Activated T-cell treated with anti-CD3 and anti-CD28 coated beads, Interleukin-2, amount 50 U/mL, for 72 hours (primary cell): ENCODE measurements at places on chromosomes 16 and 17. TPM values are rescaled to one million over a fixed set of nuclear protein-coding genes. Genes with fewer than 3 reads are reported as not detected.
A peak's percentile ranks its signal among the peaks of the same experiment; 100 is the strongest.

DNA sequence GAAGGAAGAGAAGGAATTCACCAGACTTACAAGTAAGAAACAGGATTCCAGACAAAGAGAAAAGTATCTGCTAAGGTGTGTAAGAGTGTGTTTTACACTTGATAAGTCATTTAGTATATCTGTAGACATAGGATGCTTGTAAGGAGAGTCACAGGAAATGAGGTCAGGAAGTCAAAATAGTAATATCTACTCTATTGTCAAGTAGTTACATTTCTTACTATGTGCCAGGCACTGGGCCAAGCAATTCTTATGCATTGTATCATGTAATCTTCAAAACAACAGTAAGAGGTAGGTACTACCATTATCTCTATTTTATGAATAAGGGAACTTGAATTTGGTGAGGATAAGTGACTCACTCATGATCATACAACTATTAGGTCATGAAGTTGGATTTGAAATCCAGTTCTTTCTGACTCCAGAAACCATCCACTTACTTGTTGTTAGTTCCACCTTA, 129.1 kb downstream of the SNX11 start:
- DNase-seq, result no peak

GRCh38 chr17:79878329-79878947, 39.2 kb upstream of the CBX4 start:
- no peak for DNase-seq

DNA sequence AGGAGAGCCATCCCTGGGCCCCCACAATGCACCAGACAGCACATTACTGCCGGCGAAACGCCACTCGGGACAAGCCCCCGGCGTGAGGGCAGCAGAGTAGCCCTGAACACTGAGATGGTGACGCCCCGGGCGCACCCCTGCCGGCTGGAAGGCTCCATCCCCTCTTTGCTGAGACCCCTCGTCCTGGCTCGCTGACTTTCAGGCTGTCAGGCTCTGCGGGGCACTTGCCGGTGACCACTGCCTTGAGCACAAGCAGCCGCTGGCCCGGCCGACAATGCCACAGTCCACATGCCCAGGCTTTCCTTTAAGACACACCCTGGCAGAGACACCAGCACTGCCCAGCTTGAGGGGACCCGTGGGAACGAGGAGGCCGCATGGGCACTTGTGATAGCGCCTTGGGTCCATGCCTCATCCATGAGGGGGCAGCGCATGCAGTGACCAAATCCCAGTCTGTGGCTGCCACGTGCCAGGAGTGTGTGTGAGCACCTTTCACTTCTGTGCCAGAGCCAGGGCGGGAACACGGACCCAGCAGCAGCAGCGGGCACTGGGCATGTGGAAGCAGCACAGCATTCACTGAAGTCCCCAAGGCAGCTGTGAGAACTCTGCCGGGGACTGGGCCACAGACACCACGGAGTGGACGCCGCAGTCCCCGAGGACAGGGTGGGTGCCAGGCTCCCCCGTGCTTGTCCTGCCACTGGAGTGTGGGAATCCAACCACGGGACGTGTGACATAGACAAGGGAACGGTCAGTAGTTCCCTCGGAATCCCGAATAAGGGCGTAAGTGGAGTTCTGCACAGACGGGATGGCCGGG, 24.5 kb downstream of the NDUFAF8 start:
- DNase-seq, result no peak

DNA sequence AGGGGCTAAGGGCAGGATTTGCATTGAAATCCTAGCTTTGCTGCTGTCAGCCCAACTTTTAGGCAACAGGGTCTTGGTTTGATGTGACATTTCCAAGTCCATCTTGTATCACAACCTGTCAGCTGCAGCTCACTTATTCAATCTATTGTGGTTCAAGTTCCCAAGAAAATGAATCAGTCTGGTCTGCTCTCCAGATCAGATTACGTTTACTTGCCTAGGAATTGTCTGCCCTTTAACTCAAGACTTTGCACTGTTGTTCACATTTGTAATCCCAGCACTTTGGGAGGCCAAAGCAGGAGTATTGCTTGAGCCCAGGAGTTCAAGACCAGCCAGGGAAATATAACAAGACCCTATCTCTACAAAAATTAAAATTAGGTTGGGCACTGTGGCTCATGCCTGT, 10.0 kb downstream of the STX4 start:
- DNase-seq, result no peak

DNA sequence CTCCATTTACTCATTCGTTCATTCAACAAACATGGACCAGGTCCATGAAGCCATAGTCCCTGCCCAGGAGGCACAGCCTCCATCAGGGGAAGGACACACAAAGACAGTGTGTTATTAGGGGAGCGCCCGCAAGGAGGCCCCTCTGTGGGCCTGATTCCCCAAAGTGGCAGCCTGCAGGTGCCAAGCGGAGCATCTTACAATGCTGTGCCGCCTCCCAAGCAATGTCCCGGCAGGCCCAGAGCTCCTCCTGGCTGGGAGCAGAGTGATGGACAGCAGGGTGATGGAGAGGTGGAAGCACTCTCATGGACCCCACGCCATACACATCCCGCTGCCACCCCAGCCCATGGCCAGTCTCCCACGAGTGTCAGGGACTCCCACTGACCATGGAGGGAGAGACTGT, 25.8 kb downstream of the TRPV1 start:
- DNase-seq, result no peak

DNA sequence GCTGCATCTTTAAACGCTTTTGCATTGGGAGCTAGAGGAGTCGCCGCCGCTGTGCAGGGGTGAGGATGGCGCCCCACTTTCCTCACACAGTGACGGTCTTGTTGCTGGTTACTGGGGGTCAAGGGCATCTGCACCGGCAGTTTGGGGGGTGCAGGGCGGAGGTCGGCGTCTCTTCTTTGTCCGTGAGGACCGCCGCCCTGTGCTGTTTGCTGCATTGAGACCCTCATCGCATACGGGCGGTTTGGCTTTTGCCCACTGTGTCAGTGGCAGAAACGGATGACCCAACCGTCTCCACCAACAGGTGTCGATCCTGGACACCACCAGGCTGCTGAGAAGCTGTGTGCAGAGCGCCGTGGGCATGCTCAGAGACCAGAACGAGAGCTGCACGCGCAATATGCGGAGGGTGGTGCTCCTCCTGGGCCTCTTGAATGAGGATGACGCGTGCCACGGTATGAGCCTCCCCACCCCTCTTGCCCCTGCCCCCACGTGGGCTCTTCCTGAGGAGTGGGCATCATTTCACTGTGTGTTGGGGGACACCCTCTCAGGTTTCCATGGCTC, 61.2 kb upstream of the ENDOV start:
- DNase-seq, result no peak

- DNase-seq, result no peak
Measured at GRCh38 chr17:881778-882177, 97.8 kb downstream of the NXN start.

Gene PRAC2
- total RNA-seq, result not detected

GRCh38 chr16:66275775-66276428, 90.6 kb upstream of the CDH5 start:
- no peak for DNase-seq

GRCh38 chr17:56291226-56291805, 138.0 kb downstream of the ANKFN1 start:
- no peak for DNase-seq

DNA sequence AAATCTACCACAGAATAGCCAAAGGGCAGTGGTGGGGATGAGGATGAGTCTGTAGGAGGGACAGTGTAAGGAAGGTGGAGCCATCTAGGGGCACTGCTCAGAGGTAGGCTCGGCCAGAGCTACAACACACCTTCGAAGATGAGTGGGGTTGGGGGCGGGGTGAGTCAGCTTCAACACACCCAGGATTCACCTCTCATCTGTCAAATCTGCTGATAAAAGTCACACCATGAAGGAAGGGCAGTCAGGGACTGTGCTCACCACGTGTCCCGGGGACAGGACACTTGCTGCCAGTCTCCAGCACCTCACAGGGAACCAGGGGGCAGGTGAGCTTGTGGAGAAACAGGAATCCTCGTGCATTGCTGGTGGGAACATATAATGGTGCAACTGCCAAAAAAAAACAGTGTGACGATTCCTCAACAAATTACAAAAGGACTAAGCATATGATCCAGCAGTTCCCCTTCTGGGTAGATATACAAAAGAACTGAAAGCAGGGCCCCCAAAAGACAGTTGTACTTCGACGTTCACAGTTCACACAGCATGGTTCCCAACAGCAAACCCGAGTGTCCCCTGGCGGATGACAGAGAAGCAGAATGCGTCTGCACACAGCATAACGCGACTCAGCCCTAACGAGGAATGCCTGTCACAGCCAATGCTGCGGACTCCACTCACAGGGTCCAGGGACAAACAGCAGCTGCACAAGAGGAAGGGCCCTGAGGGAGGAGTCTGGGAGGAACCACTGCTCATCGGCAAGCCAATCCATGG, 133.1 kb downstream of the ANKRD11 start:
- peak; percentile 77 for DNase-seq

DNA sequence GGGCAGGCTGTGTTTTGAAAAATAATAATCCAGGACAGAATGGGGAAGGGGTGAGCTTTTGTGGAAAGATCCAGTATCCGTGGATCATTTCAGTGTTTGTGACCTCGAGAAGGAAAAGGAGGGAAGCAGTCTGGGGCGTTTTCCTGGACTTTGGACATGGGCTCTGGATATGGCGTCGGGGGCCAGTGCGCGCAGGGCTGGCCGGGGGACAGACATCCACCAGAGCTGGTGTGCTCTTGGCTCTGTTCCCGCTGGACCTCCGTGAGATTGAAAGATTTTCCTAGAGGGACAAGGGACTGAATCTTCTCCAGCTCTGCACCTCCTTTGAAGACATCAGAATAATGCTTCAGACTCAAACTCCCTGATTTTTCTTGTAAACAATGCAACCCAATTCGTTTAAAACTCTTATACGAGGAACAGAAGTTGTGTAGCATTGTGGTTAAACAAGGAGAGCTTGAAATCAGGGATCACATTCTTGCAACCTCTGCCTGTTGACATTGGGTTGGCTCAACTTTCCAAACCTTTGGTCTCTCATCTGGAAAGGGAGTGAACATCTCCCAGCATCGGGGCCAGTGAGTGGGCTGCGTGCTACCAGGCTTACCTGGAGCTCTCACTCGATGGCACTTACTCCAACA, 75.9 kb downstream of the C16orf95 start:
- no peak for DNase-seq

DNA sequence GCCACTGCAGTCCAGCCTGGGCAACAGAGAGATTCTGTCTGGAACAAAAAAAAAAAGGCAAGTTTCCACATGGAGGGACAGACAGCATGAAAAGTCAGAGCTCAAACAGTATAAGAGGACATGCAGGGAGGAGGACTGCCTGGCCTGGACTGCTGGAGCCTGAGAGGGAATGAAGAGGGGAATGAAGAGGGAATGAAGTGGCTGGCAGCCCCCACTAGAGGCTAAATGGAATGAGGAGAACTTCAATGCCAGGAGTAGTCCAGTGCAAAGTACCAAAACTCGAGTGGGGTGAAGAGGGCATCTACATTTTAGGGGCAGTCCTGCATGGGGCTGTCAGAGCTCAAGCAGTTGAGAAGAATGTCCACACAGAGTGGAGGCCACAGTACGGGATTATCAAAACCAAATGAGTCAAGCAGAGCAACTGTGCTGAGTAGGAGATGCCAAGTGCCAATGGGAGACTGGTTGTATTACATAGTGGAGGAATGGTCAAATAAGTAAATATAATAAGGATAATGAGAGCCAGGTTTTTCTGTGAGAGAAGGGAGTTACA, 22.9 kb downstream of the IKZF3 start:
- DNase-seq, result no peak

DNA sequence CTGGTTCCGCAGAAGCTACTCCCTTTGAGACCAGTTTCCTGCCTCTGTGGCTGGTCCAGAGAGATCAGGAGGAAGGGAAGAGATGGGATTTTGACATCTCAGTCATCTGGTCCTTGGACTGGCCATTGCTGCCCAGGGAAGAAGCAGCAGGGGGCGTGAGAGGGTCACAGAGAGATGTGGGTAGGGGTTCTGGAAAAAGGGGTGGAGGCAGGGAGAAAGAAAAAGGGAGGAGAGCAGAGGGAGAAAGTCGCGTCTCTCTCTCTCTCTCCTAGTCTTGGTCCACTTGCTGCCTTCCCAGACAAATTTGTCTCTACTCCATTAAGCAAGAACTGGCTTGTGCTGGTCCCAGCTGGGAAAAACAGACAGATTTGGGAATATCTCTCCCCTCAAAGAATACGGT, 4.4 kb downstream of the SHBG start:
- peak; percentile 36 for DNase-seq

DNA sequence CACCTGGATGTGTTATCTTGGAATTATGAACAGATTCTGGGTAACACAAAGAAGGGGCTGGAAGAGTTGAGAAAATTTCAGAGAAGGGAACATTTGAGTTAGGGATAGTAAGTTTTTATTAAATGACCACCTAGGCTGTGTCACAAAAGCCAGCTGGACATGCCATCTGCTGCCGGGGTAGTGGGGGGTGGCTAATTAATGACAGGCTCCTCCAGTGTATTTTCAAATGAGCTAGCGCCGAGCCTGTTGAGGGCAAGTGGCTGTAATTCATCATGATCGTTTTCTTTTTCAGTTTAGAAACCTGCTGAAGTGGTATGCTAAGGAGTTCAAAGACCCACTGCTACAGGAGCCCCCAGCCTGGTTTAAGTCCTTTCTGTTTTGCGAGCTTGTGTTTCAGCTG, 6.2 kb downstream of the TMEM97 start:
- no peak for DNase-seq

DNA sequence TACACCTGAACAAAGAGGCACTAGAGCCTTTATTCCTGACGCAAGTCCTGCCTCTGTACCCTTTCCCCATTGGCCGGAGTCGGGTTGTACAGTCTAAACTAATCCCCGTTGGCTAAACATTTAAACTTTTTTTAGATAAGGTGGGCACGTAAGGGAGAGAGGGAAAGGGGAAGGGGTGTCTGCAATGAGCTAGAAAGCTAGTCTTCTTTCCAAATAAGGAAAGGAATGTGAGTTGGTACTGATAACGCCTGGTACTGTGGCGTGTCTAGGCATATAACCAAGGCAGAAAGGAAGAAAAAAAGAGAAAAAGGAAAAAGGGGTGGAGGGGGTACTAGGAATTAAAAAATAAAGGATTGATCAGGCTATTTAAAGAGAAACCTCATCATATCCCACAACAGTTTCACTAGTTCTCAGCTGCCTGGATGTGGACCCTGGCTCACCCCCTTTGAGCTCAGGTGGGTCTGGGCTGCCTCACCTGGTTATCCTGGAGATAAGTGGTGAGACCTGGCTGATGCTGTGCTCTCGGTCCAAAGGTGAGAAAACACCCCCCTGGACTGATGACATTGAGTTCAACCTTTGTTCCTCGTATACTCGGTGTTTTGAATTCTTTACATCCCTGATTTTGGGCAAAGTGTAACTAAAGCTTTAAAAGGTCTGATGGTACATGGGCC, 90.9 kb upstream of the EEF2KMT start:
- DNase-seq, result no peak

GRCh38 chr17:74159226-74159840, 44.1 kb upstream of the RPL38 start:
- no peak for DNase-seq

Gene DERL2
- 87.3 TPM for total RNA-seq

- DNase-seq, result peak; percentile 41
Measured at GRCh38 chr16:85557083-85557970, 55.8 kb upstream of the GSE1 start.

Gene CA10
- not detected for total RNA-seq

Gene CCDC154
- 2.7 TPM for total RNA-seq

DNA sequence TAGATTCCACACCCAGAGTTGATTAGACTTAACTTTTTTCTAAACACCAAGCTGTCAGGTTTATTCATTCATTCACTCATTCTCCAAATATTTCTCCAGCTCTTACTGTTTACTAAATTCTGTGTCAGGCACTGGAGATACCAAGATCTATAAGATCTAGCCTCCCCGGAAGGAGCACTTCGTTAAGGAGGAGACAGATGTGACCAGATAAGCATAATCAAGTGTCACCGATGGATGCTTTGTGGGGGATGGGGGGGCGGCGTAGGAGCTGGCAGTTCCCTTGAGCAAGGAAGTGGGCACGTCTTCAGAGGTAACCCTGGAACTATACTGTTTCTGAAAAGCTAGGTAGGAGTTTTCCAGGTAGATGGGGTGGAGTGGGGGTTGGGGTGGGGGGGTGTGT, 3.8 kb upstream of the RPL26 start:
- no peak for DNase-seq
